ENCODE measurements at places on chromosomes 11 and 22.

DNA sequence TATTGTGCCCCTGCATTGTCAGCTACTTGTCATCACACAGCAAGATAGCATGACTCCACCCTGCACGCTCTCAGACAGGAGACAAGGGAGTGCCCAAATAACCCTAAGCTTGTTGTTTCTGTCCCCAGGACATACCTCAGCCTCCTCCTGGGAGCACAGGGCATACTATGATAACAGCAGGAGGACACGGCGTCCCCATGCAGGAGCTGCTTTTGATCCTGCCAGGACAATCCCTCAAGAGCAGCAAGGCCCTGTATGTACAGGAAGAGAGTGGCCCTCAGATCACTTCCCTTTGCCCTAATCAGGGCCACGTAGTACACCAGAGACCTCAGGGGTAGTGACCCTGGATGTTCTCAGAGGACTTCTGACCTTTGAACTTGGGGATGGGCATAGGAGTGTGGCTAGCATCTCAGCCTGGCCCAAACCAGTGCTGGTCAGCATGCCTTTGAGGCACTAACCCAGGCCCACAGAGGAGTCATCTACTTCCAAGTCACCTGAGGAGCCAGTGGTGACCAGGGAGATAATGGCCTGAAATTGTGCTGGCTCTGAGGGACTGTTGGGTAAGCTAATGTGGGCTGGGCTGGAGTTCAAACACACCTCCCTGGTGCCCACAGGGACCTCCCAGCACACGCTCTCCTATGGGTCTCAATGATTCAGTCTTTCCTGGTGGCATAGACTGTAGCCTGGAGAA, 9.2 kb downstream of the APOA4 start:
- DNase-seq, result no peak

- no peak for DNase-seq
Observed at GRCh38 chr11:127275774-127276173, 275.2 kb upstream of the KIRREL3 start.

DNA sequence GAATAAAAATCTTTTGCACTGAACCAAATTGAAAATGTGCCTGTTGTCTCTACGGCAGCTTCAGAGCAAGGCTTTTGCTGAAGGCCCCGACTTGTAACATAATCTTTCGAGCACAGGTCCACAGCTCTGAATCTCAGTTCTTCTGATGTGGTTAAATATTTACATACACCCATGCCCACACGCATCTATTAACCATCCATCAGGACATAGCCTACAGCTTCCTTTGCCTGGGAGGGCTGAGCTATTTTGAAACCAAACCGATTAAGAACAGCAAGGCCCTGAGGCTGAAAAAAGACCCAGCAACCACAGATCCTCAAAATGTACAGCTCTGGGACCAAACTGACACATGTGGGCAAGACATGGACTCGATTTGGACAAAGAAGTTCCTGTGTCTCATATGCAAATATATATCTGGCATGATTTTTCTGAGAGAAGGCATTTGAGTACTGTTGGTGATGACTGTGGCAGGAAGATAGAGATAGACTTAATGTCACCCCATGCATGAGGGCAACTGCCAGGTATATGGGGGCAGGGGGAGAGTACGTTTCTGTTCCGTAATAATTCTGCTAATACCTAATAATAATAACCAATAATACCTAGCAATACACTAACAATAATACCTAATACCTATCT, 322.7 kb upstream of the PLET1 start:
- no peak for DNase-seq

- no peak for DNase-seq
Observed at GRCh38 chr11:119055901-119056300, 1.1 kb downstream of the HYOU1 start.

GRCh38 chr11:79274636-79275331, 166.0 kb downstream of the TENM4 start:
- no peak for DNase-seq

DNA sequence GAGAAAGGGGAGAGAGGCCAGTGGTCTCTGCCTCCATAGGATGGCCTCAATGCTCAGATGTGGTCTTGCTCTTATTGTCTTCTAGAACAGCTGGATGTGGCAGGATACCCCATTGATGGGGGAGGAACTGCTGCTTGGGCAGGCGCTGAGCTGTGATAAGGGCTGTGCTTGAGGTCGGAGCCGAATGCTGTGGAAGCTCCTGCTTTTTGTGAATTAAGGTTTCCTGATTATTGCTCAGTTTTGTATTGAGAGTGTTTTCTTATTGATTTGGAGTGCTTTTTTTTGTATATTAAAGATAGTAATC, 57.2 kb downstream of the CABIN1 start:
- no peak for DNase-seq

GRCh38 chr11:71326328-71326940, 74.1 kb upstream of the SHANK2 start:
- no peak for DNase-seq

DNA sequence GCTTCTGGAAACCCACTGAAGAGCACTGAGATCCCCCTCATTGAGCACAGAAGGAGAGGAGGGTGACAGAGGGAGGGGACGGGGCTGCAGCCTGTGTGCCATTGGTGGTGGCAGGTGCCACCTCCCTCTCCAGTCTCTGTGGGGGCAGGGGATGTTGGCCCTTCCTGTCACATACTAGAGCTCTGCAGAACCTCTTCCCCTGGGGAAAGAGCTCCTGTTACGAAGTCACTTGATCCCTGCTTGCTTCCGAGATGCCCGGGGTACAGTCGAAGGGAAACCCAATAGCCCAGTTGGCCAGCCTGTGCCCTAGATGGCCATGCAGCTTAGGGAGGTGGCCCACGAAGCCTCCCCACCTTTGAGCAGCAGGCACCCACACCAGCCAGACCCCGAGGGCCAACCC, 29.4 kb downstream of the DAGLA start:
- DNase-seq, result no peak

- no peak for DNase-seq
Observed at GRCh38 chr11:1119604-1120146, 38.1 kb upstream of the MUC5AC start.

- DNase-seq, result no peak
Observed at GRCh38 chr22:37923927-37924326, 17.8 kb downstream of the MICALL1 start.

GRCh38 chr11:34315394-34315793, 42.4 kb downstream of the ABTB2 start:
- DNase-seq, result no peak

GRCh38 chr11:45104006-45104789, 42.2 kb upstream of the PRDM11 start:
- no peak for DNase-seq

DNA sequence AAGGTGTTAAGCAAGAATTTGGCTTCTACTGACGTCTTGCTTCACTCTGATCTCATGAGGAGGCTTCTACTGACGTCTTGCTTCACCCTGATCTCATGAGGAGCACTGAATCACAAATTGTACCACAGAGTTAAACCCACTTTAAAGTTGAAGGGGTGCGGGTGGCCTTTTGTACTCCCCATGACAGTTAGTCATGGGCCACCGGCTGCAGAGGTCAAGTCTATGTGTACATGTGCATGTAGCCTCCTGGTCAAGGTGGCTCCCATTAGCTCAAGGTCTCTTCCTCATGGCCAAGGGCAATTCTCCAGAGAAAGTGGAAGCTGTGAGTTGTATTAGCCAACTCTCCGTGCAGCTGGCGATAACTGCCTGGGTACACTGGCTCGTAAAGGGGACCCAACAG, 23.1 kb upstream of the FZD4 start:
- no peak for DNase-seq

- no peak for DNase-seq
Observed at GRCh38 chr22:50045211-50046018, 12.7 kb downstream of the TTLL8 start.

Measured in NCI-H1930 (cell line).